ENCODE measurements at places on chromosomes 1 and 21.

DNA sequence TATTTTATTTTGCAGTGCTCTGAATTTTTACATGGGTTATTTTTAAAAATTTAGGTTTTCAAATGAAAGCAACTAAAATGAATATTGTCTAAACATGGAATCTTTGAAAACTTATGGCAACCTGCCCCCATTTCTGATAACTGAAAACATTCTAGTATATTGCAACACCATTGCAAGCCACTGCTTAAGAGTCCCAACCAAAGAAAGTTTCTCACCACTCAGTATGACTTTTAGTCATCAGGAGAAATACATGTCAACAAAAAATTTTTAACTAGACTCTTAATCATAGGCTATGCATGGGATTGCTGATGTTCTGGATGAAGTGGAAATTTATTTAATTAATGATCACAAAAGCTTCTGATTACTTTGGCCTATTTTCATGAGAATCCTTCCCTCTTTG is 112.1 kb downstream of the TNFSF18 start:
- DNase-seq = no peak

GRCh38 chr1:50605186-50605875 is 182.1 kb upstream of the DMRTA2 start:
- no peak for DNase-seq

- DNase-seq = no peak
Observed at GRCh38 chr1:183114441-183114840, 71.6 kb upstream of the LAMC2 start.

GRCh38 chr1:212153635-212154034 is 118.1 kb downstream of the DTL start:
- DNase-seq = no peak

GRCh38 chr1:184945029-184945428 is 29.3 kb downstream of the NIBAN1 start:
- no peak for DNase-seq

- no peak for DNase-seq
Observed at GRCh38 chr1:26811708-26812107, 14.8 kb upstream of the ZDHHC18 start.

DNA sequence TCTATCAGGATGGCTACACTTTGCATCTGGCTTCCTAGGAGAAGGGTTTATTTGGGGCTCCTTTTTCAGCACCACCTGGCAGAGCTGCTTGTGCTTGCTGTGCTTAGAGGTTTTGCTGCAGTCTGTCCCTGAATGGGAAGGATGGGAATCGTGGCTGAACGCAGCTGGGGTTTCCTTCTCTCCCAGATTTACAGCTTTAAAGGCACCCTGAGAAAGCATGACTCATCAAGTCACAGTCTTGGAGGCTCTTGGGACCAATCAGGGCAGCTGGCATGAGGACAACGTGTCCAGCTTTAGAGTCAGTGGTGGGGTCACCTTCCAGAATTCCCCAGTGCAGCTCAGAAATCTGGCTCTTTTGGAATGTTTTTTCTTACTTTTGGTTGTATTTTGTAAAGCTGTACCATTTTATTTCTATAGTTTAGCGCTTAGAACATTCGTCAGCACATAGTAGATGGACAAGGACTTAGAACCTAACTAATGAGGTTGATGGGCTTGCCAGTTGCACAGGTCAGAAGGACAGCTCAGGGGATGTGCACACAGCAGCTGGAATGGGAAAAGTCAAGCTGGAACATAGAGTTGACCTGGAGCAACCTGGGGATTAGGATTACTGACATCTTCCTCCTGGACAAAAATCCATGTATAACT is 222.6 kb downstream of the PRDM2 start:
- no peak for DNase-seq

DNA sequence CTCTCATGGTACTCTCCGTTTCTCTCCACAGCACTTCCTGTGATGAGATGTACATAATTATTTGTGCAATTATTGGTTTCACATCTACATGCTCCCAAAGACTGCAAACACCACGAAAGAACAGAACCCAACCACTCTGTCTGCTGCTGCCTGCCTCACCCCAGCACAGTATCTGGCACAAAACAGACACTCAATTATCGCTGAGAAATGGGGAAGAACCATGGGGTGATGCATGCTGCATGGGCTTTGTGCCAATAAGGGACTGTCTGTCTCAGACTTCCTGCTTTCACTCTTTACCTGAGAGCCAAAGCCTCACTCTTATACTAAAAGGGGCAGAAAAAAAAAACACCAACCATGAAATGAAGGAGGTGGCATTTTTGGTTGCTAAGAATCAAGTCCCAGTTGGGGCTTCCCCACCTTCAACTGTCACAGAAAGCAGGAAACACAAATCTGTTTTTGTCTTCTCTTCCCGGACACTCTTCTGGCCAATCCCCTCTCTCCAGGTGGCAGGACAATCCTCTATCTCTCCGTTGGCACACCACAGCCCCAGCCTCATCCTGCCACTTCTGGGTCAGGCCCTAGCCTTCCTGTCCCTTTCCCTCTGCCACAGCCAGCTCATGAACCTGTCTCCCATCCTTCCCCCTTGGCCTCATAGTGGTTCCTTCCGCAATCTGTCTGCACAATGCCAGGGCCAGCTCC is 82.0 kb downstream of the TGFBR3 start:
- no peak for DNase-seq

DNA sequence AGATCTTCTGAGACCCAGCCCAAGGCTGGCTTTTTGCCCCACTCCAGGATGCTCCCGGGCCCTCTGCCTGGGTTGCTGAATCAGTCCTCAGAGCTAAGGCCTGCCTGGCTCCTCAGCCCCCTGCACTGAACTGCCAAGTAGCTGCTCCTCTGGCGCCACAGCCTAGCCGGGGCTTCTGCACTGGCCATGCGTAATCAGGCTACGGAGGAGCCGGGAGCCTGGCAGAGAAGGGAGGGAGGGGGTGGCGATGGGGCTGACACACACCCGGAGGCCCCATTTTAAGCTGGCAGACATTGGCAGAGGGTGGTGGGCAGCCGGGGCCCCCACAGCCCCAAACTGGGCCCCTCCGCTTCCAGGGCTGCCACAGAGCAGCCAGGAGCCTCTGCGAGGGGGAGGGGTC is 38.7 kb downstream of the ALPL start:
- no peak for DNase-seq

DNA sequence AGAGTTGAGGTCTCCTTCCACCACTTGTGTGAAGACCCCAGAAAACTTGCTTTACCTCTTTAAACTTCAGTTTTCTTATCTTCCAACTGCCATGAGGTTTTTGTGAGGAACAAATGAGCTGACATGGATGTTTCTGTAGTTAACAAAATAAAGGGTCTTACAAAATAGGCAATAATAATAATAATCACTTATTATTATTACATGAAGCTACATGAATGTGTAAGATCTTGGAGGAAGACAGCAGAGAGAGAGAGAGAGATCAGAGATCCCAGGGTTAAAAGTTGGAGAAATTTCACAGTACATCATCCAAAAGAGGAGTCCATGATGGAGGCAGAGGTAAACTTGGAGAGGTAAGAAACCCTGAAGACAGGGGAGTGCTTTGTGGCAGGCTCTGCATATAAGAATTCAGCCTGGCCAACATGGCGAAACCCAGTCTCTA is 10.7 kb downstream of the RCC1 start:
- no peak for DNase-seq

GRCh38 chr1:199313444-199313843 is 674.6 kb downstream of the PTPRC start:
- DNase-seq = no peak

- no peak for DNase-seq
Observed at GRCh38 chr1:150696162-150696561, 792 bp downstream of the GOLPH3L start.

DNA sequence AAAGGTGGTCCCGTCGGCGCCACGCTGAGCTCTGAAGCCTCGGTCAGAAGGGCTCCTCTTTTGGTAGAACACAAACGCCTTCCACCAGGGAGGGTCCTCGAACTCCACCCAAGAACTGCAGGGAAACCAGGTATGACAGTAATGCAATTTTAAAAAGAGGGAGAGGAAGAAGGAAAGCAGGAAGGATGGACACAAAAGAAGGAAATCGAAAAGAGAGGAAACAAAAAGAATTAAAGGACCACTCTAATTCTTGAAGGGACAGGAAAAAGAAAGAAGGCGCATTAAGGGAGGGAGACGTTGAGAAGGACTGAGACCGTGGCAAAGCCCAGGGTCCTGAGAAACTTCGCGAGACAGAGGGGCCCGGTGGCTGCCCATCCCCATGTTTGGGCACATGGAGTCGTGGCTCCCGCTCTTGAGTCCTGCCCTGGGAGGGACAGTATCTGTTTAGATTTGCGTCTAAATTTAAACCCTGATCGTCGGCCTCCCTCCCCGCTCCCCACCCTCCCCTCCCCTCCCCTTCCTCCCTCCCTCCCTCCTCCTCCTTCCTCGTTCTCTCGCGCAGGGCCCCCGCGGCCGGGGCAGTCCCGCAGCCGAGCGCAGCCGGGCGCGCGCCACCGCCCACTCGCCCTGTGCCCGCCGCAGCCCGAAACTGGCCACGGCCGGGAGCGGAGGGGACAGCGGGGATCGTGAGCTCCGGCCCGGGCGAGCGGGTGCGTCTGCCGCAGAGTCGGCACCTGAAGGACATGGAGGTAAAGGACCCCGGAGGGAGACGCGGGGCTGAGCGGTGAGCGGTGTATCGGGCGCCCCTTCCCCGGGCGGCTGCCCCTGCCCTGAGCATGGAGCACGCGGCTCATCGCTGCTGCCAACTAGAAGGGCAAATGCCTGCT is at the start of gene RCSD1:
RCSD1 (plus strand) TSS at position 552 of the 887 bp plus-strand sequence; CDS start at position 744, 192 bp downstream.
- no peak for DNase-seq

- no peak for DNase-seq
Observed at GRCh38 chr1:34915521-34915920, 13.9 kb downstream of the DLGAP3 start.

DNA sequence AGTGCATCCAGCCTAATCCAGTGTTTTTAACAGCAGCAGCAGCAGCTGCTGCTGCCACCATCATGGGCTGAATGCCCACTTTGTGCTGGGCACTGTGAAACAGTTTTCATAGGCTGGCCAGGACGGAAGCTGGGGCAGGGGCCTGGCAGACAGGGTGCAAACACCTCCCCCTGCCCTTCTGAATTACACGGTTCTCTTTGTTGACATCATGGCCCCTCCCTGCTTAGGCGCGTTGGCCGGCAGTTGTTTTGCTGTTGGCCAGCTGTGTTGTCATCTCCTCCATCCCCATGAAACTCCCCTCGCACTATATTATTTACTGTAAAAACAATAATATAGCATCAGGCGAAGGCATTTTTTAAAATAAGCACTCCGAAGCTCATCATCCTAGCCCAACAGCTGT is 33.1 kb downstream of the PTPRU start:
- no peak for DNase-seq

DNA sequence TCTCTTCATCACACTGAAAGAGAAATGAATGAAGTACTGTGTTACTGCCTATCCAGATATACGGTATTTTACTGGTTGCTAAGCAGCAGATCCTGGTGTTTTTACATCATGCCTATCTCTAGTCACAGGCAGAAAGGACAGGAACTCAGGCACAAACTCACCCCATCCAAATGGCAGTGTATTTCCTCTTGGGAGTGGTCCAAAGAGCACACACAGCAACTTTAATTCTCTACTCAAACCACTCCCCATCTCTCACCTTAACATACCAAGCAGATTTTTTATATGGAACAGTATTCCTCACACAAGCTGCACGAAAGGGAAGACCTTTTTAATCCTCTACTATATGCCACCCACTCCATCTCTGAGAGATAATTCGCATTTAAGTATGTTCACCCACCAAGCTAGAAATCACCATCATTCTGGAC is 27.3 kb downstream of the EIF4G3 start:
- no peak for DNase-seq

- DNase-seq = no peak
Observed at GRCh38 chr1:35451125-35451528, 106.1 kb downstream of the KIAA0319L start.

DNA sequence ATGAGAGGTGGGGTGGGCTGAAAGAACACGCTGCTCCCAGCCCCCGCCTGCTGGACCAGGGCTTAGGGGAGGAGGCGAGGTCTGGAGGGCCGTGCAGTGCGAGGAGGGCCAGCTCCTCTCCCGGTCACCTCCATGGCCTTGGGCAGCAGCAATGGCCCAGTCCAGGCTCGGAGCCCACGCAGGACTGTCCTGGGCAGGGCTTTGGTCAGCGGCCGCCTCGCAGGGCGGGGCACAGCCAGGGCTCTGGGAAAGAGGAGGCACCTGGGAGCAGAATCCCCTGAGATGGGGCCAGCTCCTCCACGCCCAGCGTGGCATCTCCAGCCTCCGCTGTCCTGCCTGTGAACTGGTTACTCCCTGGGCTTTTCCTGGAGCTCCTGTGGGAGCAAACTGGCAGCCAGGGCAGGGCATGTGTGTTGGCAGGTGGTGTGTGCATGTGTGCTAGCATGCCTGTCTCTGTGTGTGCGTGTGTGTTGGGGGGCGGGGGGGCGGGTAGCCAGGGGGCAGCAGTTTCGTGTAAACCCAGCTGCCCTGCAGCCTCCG is 27.4 kb downstream of the ARHGEF16 start:
- no peak for DNase-seq

DNA sequence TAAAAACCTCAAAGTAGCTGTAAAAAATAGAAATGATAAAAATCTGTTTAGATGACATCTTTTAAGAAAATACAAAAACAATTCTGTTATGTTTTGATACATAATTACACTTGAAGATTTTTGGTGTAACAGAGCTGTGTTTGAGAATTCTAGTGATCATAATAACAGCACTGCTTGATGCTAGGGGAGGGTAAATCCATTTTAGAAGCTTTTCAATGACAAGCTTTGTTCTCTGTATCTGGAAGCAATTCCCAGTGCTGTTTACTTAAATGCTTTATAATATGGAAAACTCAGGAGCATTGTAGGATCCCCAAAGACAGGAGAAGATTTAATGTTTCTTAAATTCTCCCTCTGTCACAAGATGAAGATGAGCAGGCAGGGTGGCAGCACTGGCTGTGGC is 359.3 kb downstream of the PDE4B start:
- no peak for DNase-seq

- DNase-seq = no peak
Observed at GRCh38 chr1:94504601-94505000, 37.0 kb downstream of the F3 start.

GRCh38 chr21:43211072-43211759 is 42.4 kb downstream of the CRYAA start:
- DNase-seq = peak; percentile 57

GRCh38 chr1:168324745-168325425 is 44.2 kb downstream of the TBX19 start:
- DNase-seq = no peak

DNA sequence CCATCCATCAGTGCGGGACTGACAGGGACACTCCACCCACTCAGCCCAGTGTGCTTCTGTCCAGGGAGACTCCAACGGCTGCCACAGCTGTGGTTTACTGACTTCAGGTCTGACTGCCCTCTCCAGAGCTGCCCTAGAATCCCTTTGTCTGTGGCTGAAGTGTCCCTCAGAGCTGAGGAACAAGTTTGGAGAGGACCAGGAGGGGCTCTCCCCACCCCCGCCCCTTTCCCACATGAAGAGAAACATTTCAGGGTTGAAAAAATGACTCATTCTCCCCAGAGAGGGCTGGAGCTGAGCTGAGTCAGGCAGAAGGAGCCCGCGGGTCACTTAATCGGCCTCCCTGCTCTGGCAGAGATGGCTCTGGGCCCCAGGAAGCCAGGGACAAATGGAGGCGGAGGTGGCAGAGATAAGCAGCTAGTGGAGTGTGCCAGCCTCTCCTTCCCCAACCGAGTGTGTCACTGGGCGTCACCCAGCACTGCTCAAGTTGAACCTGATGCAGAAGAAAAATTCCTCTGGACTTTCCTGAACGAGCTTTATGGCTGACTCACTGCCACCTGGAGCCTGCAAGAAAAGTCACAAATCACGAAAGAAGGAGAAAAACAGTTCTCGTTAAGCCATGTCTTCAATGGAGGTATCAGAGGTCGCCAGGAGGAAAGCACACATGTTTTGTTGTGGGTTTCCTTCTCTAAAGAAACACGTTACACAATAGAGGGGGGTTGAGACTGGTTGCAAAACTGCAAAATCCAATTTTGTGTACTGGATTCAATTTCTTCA is 34.3 kb upstream of the ECE1 start:
- DNase-seq = no peak

Measured in SHP77 treated with DMSO at 0.1 percent for 48 hours (cell line).